HuH-7 (cell line): ENCODE measurements at places on chromosomes 5 and 9.

GRCh38 chr5:123921193-123921592 lies 409.2 kb downstream of the CSNK1G3 start:
- DNase-seq = no peak

DNA sequence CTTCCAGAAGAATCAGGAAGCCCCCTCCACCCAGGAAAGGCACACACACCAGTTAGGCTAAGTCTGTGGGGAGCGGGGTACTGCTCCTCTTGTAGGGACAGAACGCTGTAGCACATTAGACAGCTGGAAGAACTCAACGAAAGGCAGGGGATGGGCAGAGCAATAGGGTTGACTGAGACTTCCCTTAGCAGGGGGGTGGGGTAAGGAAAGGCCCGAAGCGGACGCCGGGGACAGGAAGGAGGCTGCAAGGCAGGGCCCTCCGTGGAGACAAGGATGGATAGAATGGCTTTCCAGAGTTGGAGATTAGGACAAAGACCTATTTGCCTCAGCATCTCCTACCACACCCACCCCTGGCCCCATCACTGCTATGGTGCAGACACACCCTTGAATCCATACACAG lies 14.3 kb downstream of the CNTFR start:
- DNase-seq = no peak

- DNase-seq = no peak
Measured at GRCh38 chr9:88233091-88233490, 94.8 kb upstream of the SPATA31C2 start.

DNA sequence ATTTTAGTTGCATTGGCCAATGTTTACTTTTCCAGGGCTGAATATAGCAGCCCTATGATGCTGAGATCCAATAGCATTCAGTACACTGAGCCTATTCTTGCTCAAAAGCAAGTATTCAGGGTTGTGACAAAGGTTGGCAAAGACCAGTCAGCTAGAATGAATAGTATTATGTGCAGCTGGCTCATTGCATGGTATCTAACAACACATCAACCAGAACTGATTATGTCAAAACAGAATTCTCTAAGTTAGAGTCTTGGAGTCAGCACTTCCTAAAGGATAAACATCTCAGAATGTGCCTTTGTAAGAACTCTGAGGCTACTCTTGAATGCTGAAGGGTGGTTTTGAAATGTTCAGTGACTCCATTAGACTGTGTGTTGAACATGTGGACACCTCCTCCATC lies 774.5 kb upstream of the RGMB start:
- DNase-seq = no peak

DNA sequence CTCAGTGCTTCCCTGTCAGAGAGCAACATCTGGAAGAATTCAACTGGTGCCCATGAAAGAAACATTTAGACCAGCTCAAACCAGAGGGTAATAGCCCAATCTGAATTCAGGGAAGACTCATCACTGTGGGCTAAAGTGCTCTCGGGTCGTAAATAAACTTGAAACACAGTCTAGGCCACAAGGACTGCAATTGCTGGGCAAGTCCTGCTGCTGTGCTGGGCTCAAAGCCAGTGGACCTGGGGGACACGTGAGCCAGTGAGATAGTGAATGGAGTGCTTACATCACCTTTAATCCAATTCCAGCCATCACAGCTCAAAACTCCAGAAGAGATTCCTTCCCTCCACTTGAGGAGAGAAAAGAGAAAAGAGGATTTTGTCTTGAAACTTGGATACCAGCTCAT lies 78.1 kb upstream of the DAP start:
- no peak for DNase-seq

DNA sequence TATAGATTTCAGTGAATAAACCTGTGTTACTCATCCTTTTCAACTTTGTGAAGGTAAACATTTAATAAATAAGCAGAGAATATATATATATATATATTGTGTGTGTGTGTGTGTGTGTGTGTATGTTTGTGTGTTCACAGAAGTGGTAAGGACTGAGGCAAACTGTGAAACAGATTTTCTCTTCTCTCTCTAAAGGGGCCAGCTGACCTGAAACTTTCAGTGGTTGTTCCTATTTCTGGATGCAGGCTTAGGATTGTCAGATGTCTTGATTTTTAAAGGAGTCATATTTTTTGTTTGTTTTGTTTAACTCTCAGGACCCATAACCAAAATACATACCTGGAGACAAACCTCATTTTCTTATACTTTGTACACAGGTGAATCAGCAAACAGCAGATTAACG lies 714.9 kb upstream of the MEF2C start:
- no peak for DNase-seq

DNA sequence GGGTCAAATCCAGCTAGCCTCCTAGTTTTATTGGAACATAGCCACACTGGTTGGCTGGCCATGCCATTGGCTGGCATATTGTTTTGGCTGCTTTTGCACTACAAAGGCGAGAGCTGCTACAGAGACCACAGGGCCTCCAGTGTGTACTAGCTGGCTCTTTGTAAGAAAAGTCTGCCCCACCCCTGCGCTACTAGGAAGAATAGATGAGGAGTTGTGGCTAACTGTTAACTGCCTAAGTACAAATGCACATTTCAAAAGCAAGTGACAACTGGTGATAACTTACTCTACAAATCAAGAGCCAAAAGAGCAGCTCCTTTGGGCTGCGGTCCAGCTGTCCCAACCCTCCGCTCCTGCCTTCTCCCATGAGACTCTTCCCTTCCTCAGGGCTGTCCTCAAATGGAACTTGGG lies 63.9 kb downstream of the SERINC5 start:
- no peak for DNase-seq

GRCh38 chr5:121138952-121139351 lies 674.9 kb downstream of the PRR16 start:
- DNase-seq = no peak

GRCh38 chr9:133035669-133036068 lies 4.9 kb downstream of the GTF3C5 start:
- DNase-seq = no peak

GRCh38 chr5:96601715-96602244 lies 60.4 kb upstream of the CAST start:
- peak; percentile 50 for DNase-seq

DNA sequence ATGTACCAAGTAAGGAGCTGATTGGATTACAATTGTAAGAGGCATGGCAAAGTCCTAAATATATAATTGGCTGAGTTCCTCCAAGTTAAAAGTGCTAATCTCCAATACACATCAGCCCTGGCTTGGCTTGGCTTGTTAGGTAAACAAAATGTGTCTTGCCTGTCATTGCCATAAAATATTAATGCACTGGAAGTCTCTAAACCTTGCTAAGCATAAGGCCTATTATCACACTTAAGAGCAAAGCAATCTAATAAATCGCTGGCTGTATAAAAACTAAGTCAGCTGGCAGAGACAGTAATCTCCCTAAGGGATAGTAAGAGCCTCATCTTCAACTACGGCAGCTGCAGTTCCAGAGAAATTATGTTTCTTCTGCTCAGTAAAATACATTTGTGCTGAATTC lies 418.6 kb upstream of the GRAMD2B start:
- no peak for DNase-seq

DNA sequence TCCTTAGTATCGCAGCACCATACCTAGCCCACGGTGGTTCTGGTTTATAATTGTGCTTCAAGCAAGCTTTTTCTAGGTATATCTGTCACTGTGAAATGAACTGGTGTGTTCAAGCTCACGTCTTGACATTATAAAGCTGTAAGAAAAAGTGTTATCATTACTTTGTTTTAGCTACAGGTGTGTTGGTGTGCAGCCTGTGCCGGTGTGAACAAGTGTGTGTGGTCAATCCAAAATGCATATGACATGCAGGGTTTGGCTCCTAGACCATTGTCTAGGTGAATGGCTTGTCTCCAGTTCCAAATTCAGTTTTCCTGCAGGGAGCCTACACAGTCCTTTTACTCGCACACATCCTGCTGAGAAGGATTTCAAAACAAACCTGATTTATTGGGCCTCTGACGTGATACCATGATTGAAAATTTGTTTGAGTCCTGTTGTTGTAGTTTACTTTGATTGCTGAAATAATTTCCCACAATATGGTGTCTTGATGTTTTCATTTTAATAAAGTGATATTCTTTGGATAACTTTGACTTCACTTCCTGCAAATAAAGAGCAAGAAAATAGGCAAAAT lies 3.7 kb downstream of the LSM11 start:
- no peak for DNase-seq

DNA sequence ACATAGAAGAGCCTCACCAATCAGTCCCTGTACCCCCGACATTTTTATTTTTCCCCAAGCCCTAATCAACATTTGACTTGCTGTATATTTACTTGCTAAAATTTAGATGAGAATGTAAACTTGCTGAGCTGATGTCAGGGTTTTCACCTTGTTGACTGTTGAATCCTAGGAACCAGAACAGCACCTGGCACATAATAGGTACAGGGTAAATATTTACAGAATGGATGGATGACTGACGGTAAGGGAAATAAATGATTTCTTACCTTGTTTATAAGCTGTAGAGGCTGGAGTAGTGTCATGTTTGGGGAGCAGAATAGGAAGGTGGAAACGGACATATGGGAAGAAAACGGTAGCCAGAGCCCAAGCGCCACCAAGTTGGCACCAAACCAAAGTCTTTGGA lies 107.0 kb upstream of the NUDT12 start:
- DNase-seq = no peak

DNA sequence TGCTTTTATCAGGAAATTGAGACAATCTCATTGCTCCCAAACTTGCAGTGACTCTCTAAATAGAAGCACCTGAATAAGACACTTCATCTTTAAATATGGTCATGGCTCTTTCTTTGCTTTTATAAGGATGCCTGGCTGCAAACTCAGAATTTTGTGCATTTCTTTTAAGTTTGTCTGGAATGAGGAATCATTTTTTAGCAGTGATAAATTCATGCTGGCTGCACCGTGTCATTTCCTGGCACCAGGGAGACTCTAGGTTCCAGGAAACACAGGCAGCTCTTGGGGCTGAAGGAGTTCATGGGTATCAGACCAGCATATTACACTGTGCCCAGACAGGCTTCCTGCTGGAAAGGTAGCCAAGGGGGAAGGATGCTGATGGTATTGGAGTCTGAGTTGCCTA lies 109.9 kb downstream of the NUDT12 start:
- no peak for DNase-seq

DNA sequence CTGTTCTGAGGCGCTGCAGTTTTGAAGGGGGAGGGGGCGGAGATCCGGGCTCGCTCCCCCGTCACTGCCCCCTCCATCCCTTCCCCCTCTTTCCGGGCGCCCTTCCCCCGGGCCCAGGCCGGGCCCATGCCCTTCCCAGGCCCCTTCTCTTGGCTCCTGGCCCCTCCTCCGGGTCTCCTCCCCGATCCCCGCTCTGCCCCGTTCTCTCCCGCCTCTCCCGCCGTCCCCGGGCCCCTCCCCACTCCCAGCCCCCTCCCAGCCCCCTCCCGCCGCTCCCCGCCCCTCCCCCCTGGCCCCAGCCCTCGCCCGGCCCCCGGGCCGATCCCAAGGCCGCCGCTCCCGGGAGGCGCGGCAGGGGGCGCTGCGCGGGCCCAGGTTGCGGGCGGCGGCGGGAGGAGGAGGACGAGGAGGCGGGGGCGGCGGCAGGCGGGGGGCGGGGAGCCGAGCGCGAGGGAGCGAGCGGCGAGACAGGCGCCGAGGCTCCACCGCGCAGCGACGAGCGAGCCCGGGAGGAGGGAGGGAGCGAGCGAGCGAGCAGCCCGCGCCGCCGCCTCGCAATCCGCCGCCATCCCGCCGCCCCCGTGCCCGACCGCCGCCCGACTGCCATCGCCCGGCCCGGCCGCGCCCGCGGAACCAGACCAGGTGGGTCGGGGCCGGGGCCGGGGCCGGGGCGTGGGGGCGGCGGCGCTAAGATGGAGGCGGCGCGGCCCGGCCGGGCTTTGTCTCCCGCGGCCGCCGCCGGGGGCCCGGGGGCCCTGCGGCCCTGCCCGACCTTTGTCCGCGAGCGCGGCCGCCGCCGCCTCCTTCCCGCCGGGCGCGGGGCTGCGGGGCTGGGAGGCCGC lies at the start of gene PRRC2B:
TSS of gene PRRC2B (plus strand) at position 465 of the 842 bp plus-strand sequence. CDS start 36,059 bp downstream, outside the sequence.
- peak; percentile 89 for DNase-seq

DNA sequence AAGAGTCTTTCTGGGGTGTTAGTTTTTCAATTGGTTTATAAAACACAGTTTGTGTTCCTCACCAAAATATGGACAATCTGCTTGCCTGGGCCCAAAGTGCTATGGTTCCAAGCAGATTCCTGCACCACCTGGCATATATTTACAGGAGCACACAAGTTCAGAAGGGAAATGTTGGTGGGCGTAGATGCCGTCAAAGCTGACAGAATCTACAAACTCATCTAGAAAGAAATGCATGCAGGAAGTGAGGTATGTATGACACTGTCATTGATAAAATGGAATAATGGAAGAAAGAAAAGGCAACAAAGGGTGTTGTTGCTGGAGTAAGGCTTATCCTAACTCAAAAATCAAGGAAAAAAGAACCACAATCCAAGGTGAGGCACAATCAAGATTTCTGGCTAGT lies 225.8 kb downstream of the MLLT3 start:
- no peak for DNase-seq

DNA sequence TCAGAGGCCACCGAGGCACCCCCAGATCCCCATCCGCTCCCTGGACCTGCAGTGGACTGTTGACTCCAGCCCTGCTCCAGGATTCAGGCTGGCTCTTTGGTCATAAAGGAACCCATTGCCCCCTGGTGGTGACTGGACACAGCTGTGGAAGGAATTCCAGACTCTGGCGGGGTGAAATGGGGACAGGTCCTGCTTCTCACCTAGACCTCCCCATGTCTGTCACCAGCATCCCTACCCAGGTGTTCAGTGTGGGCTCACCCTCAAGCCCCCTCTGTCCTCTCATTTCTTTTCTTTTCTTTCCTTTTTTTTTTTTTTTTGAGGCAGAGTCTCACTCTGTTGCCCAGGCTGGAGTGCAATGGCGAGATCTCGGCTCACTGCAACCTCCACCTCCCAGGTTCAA lies 25.5 kb upstream of the STXBP1 start:
- peak; percentile 90 for DNase-seq

- DNase-seq = no peak
Measured at GRCh38 chr5:161630948-161631347, 54.6 kb upstream of the GABRA6 start.

DNA sequence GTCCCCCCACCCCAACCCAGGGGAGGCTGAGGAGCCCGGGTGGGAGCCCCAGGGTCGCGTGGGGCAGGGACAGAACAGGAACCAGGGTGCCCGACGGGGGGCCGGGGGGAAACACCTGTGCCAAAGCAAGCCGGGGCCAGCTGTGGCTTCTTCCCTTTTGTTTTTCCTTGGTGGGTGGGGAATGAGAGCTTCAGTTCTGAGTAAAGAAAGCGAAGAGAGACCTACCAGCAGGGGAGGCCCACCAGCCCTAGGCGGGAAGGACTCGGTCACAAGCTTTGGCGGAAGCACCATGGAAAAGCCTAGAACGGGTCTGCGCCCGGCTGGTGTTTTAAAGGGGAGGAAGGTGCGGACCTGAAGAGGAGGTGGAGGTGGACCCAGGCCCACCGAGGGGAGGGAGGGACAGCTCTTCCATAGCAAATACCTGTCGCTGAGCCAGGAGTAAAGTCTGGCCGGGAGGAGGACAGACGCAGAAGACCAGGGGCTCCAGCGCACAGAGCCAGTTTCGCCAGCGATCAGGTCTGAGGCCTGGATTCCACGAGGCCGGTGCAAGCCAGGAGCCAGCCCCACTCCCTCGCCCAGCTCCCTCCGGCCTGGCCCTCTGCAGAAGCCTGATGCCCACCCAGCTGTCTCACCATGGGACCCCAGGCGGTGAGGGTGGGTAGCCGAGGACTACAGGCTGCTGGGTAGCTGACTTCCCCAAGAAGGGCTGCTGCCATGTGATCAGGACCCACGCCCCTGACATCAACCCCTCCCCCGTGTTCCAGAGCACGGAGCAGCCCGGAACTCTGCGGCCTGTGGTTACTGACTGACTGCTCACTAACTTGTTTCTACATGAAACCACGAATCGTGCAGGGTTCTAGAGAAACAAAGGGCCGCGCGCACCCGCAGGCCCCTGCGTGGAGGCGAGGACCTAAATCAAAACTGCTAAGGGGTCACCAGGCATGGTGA lies 849 bp upstream of the MGAT1 start:
- peak; percentile 52 for DNase-seq

GRCh38 chr5:2751592-2752021 lies at the start of gene IRX2:
IRX2 (minus strand) TSS chr5:2751677; CDS start chr5:2751413, 264 bp downstream.
- DNase-seq = no peak
